ENCODE measurements at places on chromosomes 16 and 17.

GRCh38 chr17:66967837-66968543, 3.5 kb downstream of the CACNG4 start:
- DNase-seq = no peak

- peak; percentile 91 for DNase-seq
Observed at GRCh38 chr17:55238179-55238930, 26.4 kb upstream of the HLF start.

DNA sequence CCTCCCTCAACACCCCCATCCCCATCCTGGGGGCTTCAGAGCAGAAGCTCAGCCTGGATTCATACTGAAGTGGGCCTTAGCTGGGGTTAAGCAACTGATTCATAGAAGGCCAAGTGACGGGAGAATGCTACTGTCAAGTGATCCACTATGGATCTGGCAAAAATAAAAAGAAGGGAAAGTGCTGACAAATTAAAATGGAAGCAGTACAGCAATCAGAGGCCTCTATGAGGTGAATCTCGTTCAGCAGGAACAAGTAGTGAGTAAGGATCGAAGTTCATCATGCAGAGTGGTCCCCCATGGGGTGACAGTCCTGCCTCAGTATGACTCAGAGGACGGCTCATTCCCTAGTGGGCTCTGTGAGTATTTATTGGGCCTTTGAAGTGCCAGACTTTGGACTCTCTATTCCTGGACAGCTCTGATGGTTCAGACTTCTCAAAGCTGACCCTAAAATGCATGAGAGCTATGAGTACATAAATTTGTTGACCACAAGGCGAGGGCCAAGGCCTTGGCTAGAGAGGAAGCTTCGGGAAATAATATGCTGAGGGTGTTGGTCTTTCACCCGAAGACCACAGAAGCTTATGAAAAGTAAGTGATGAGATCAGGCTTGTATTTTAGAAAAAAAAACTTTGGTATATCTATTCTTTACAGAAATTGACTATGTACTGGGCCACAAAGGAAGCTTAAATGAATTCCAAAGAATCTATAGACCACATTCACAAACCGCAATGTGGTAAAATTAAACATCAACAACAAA, 5.3 kb upstream of the NSMCE1 start:
- peak; percentile 52 for DNase-seq

DNA sequence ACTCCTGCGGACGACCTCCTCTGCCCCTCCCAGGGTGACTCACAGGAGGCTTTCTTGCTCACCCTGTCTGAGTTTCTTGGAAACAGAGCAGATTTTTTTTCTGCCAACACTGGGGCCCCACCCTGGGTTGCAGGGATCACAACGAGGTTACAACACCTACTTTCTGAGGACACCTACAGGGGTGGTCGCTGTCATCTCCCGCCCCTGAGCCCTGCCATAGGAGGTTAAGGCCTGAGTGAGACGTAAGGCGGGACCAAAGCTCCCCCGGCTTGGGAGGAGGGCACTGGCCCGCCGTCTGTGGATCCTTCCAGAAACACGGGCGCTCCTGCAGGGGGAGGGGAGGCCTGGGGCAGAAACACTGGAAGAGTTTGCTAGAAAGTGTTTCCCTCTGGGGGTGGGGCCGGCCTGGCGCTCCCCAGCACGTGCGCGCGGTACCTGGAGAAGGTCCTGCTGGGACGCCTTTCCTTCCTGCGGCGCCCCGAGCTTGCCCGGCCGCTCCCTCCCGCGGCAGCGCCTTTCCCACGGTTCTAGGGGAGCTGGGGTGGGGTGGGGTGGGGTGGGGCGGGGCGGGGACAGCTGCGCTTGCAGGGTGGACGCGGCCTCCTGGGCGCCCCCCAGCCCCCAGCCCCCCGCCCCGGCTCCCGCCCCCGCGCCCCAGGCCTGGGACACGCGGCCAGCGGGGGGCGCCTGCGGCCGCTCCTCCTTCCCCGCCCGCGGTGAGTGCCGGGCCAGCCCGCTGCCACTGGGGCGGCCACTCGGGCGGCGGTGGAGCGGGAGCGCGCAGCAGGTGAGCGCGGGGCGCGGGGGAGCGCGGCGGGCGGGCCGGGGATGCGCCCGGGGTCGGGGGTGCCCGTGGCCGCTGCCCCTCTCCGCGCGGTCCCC, 20.7 kb upstream of the ADCY7 start:
- DNase-seq = peak; percentile 88

DNA sequence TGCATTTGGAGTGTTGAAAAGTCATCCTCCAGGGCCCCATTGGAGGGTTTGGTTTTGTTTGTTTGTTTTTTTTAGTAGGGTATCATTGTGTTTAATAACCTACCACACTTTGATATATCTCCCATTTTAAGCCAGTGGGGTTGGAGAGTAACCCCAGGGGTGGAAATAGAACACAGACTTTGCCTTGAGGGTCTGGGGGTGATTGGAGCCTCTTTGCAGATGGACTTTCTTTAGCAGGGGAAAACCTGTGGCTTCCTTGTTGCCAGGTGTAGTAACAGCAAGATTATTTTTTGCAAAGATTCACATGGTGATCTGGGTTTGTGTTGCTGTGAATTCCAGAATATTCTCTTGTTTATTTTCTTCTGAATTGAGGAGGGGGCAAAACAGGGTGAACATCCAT, 1.5 kb downstream of the ABCC1 start:
- no peak for DNase-seq

GRCh38 chr16:89170346-89171215, 967 bp upstream of the CDH15 start:
- no peak for DNase-seq

DNA sequence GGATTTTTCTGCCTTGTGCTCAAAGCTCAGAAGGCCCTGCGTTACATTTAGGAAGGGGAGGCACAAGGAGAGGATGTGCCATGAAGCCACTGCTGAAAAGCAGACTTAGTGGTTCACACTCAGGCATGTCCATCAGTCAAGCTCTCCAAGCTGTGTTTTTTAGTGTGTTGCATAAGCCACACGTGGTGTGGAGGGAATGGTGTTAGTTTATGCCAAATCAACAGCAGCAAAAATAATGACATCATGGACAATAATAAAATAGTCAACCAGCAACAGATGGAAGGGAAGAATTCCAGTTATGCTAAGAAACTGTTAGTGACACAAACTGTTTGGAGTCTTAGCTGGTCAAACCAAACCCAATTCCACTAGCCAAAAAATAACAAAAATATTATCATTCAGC, 438.3 kb downstream of the NPIPA7 start:
- DNase-seq = no peak

- no peak for DNase-seq
Observed at GRCh38 chr17:59423903-59424302, 92.4 kb downstream of the YPEL2 start.

DNA sequence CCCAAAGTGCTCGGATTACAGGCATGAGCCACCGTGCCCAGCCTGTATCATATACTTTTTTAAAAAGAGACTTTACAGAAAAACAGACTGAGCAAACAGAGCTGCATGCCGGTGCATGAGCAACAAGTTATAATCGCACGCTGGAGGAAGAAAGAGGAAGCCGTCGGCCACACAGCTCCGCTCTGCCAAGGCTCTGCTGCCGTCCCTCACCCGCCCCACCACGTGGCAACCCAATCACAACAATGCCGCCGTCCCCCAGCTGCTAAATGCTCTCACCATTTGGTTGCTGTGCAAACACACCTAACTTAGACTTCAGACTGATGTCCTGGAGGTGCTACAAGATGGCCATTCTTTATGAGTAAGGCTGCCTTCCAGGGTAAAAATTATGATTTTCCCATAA, 83.5 kb downstream of the ADCY9 start:
- peak; percentile 83 for DNase-seq

DNA sequence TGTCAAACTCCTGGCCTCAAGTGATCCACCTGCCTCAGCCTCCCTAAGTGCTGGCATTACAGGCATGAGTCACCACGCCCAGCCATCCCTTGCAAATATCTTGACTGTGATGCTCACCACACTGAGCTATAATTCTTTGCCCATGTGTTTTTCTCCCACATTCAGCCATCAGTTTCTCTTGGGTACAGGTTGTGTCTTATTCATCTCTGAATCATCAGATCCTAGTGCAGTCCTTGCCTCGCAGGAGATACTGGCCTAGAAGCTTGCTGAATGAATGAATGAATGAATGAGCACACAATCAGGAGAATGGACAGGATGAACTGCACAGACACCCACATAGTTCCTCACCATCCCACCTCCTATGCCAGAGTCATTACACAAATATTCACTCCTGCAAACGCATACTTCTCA, 24.4 kb upstream of the ETV4 start:
- no peak for DNase-seq

DNA sequence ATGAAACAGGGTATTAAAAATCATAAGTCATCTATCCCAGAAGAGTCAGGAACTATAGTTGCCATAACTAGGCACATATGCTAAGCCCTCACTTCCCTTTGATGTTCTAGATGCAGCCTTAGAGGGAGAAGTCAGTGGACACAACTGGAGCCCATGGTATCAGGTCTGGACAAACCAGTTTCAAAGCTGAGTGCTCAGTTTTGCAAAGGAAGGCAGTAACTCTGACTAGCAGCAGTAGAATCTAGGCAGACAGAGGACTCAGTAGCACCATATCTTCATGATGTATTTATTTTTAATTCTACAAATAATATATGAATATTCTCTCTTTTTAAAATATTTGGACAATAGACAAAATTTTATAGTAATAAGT, 11.7 kb upstream of the FAM20A start:
- DNase-seq = no peak

- no peak for DNase-seq
Observed at GRCh38 chr17:36184023-36184765, 7.8 kb upstream of the TBC1D3B start.

GRCh38 chr16:81405702-81406113, 38.9 kb upstream of the CMIP start:
- DNase-seq = no peak

GRCh38 chr17:32995416-32996045, 3.9 kb downstream of the SPACA3 start:
- DNase-seq = no peak

DNA sequence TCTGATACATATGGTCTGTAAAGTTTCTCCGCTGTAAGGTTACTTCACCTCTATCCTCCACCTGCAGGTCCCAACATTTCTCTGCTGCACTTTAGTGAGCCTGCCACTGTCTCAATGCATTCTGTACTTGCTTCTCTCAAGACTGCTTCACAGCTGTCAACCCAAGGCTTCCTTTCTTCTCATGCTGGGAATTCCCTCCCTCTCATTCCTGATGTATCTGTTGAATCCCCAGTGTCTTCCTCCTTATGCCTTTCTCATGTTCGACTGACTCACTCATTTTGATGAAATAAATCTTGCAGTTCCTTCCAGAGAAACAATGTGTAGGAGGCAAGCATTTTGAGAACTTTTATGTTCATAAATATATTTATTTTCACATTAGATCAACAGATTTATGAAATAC, 288.3 kb downstream of the CNTNAP4 start:
- peak; percentile 1 for DNase-seq

- DNase-seq = peak; percentile 87
Observed at GRCh38 chr16:30660424-30661261, 2.4 kb downstream of the FBRS start.

GRCh38 chr17:55320594-55321426, 56.0 kb downstream of the HLF start:
- no peak for DNase-seq

- no peak for DNase-seq
Observed at GRCh38 chr17:45022288-45022648, 29.2 kb downstream of the DCAKD start.

DNA sequence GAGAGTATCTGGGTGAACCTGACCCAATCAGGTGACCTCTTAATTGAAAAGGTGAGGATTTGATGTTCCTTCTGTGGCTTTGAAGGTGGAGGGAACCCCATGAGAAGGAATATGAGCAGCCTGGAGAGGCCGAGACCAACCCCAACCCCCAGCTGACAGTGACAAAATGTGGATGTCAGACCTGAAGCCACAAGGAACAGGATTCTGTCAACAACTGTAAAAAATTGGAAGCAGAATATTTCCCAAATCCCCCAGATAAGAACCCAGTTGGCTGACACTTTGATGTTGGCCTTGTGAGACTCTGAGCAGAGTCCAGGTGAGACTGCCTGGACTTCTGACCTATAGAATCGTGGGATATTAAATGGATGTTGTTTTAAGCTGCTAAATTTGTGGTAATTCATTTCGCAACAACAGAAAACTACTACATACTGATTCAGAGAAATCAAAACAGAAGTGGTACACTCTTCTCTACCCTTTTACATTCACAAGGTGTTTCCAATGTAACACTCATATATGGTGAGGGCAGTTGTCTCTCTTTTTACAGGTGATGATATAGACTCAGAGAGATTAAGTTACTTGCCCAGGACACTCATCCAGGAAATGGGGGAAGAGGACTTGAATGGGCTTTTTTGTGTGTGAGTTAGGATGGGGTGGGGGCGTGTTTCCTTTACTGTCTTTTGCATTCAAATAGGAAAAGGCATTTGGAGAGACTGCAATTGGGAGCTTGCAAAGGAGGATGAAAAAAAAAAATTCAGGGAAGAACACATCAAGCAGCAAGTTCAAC, 29.8 kb upstream of the SALL1 start:
- no peak for DNase-seq

GRCh38 chr16:11262915-11263314, 6.2 kb downstream of the TNP2 start:
- no peak for DNase-seq

GRCh38 chr17:45873728-45874127, 20.6 kb upstream of the MAPT start:
- DNase-seq = no peak

- DNase-seq = no peak
Observed at GRCh38 chr17:57881143-57881542, 31.3 kb upstream of the MRPS23 start.

All from suppressor macrophage treated with lipopolysaccharide for 1 hour (primary cell).